ENCODE measurements at places on chromosomes 7 and 10.

- DNase-seq = no peak
These were observed at the start of gene RBP3 for GRCh38 chr10:47348138-47348651. Gene RBP3, plus strand, starts transcription at chr10:47348363. Its CDS starts 122 bp downstream, at chr10:47348485.

GRCh38 chr7:98907570-98907969, 29.2 kb downstream of the TRRAP start:
- no peak for DNase-seq

GRCh38 chr10:13516176-13516575, 12.6 kb downstream of the BEND7 start:
- no peak for DNase-seq

GRCh38 chr7:139574618-139575337, 51.3 kb downstream of the CLEC2L start:
- no peak for DNase-seq

DNA sequence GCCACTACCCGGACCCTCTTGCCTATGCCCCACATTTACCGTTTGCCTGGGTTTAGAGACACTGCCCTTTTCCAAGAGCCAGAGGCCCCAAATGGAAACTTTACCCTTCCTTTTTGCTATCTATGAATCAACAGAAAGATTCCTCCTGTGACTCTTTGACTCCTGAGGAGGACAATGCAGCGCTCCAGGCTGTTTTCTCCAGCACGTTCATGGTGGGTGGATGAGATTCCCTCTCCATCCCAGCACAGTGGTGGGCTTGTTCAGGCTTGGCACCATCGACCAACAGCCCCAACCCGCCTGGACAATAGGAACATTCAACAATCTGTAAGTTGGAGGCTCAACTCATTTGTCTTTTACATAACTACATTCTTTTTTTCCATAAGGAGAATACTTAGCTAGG, 55.9 kb downstream of the DLD start:
- no peak for DNase-seq

DNA sequence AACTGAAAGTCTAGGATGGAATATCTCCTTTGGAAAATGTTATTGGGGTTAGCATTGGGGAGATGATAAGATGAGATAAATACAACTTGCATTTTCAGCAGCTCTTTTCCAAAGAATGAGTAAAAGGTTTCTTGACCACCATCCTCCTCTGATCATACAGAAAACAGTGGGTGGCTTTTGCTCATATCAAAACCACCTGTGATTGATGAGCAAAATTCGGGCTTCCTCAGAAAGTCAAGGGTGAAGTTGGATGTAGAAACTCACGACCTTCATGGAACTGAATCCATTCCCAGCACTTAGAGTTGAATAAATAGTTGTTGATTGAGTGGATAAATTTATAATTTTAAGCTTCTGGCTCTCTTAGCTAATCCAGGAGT, 158.4 kb downstream of the DNAJB6 start:
- DNase-seq = no peak

- DNase-seq = peak; percentile 88
These were observed 4.8 kb upstream of the CHN2 start for GRCh38 chr7:29189743-29190201.

DNA sequence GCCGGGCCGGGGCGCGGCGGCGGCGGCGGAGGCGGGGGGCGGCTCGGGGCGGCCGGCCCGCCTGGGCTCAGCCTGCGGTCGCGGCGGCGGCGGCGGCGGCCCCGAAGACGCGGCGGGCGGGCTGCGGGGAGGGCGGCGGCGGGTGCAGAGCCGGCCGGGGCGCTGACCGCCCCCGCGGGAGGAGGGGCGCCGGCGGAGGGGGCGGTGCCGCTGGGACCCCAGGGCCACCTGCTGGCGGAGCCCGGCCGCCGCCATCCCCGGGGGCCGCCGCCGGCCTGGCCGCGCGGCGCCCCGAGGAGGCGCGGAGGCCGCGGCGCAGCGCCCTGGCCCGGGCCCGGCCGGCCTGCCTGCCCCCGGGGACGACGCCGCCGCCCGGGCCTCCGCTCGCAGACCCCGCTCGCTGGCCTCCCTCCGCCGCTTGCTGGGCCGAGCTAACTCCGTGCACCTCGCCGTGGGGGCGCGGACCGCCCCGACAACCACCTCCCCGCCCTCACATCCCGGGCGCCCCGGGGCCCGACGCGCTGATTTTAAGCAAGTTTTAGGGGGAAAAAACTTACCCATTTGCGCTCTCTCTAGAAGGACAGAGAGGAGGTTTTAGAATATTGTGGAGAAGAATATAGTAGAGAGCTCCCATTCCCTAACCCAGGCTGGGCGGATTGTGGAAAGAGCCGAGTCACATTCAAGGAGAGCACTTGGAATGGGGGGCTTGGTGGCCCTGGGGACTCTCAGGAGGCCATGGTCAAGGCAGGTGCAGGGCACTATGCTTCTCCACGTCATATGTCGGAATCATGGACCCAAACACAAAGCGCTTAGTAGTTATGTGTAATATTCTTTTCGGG, at the start of gene BEND7:
TSS of gene BEND7 (minus strand) at position 140 of the 839 bp plus-strand sequence. CDS start 481 bp downstream, outside the sequence.
- no peak for DNase-seq

DNA sequence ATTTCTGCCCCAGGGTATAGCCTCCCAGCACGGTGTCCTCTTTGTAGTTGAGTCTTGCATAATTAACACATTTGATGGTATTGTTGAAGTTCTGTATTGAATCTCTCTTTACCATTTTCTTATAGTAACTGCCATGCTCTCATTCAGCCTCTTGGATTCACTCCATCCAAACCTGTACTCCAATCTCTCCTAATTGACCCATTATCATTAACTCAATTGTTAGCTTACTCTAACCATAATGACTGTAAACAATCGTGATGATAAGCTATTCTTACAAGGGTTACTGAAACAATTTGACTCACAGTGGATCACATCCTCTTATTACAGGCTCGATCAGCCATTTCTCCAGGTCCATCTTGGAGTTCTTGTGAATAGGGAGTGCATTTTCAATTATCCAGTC, 191.9 kb upstream of the AGK start:
- DNase-seq = peak; percentile 46

DNA sequence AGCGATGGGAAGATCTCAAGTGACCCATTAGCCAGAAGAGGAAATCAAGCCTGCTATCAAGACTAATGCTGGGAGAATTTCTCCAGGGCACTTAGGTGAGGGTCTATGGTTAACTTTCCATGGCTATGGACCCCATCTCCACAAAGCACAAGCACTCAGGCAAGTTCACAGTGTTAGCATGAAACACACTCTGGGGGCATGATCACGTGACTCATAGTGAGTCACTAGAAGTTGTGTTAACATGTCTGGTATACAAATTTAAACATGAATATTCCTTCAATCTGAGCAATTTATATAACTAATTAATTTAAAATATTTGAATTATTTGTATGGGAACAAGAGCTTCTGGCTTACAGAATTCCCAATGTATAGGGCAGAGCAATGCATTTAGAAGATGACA, 131.8 kb downstream of the FAM204A start:
- DNase-seq = no peak

- no peak for DNase-seq
These were observed 27.6 kb downstream of the ANKRD7 start for GRCh38 chr7:118252087-118252486.

DNA sequence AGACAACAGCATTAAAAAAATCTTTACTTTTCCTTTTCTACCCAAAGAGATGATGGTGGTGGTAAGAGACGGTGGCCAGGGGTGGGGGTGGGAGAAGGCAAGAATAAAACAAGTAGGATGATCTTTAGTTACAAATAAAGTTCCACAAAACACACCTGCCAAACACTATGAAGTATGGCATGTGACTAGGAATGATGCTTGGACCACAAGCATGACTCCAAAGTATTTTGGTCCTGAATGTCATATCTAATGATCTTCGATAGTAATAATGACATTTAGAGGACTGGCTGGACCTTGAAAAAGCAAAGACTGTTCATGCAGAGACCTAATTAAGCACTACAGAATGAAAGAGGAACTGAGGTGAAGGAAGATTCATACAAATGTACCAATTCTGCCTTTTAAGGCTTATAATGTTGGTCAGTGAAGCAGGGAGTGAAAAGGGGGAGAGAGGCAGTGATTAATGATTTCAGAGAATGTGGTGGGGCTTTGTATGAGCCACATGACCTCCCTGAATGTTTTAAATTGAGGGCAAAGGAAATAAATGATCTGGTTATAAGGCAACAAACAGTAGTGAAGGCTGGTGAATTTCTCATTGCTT, 29.6 kb upstream of the DKK1 start:
- DNase-seq = no peak

DNA sequence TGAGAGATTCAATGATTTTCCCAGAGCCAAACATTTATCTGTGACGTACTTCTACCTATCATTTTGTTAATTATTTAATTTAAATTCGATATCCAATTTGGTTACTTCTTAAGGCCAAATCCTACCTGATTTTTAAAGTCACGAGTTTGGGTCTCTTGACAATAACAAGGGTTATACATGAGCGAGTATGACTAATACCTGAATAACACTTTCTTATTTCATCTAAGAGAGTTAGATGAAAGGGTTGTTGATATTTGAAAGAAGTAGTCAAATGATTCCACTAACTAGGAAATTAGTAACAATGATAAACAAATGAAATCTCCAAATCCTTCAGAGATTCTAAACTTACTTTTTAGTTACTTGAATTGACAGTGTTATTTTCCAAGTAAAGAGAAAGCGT, 1086.9 kb downstream of the XPNPEP1 start:
- no peak for DNase-seq

- peak; percentile 38 for DNase-seq
These were observed at the start of gene LAMB1 for GRCh38 chr7:108002726-108003598. Gene LAMB1, minus strand, starts transcription at chr7:108003161. Its CDS starts 276 bp downstream, at chr7:108002885.

DNA sequence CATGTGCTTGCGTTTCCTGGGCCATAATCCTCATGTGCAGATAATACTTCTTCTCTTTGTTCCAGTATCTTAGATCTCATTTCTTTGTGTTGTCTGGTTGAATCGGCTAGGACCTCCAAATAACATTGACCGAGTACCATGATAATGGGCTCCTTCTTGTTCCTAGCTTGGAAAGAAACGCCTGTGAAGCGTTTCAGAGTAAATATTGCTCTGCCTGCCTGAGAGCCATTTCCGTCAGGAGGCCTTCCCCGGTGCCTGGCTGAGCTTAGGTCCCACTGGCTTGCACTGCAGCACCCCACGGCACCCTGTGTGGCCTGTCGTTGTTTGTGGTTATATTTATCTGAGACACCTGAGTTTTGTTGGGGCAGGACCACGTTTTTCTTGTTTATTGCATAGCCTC, 17.7 kb downstream of the FOXK1 start:
- no peak for DNase-seq

GRCh38 chr7:110043519-110043918, 1047.4 kb upstream of the LRRN3 start:
- DNase-seq = no peak

DNA sequence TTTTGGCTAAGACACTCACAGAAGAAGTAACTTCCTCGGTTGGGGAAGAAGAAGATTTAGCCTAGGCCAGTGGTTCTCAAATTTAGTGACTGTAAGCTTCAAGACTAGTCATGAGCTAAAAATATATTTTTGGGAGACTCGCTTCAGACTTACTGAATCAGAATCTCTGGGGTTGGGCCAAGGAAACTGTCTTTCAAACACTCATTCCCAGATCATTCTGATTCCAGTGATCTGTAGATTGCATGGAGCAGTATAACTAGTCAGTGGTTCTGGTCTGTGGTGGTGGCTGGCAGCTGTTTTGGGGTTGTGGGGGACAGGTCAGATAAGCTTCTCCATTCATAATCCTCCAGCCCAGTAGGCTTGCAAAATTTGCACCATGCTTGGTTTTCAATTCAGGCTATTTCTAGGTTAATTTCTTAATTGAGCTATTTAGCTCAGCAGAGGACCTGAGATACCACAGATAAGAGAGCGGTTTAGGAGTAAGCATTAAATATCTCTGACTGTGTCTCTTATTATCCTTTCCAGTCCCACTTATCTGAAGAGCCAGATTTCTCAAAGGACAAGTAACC, 3.8 kb upstream of the KAT6B start:
- DNase-seq = no peak

DNA sequence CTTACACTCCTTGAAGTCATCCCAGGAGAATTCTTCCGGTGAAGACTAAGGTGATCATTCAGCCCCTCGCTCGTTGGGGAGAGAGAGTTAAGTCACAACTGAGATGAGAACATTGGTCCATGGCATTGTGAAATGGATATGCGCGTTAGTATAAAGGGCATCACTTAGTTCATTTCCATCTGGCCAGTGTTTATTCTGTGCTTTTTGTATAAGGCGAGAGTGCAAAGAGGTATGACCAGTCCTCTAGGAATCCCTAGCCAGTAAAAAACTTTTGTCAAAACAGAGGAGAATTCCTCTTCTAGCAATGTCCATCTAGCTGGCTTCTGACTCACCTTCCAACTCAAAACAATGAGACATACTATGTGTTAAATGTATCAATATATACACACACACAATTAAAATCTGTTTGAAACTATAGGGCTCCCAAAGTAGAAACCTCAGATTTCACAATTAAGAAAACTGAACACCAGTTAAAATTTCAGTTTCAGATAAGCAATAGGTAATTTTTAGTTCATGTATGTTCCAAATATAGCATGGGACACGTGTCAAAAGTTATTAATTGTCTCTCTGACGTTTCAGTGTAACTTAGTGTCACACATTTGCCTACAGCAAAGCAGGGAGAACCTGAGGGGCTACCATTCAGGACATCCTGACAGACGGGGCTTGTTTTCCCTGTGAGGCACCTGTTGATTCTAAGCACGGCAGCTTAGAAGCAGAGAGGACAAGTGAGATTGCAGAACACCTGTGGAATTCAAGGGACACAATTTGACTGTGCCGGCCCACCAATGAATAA, 158.9 kb downstream of the KLF6 start:
- DNase-seq = no peak

- no peak for DNase-seq
These were observed 107.6 kb upstream of the ZNF92 start for GRCh38 chr7:65265933-65266519.

Data from NCI-H1436 (cell line).